ENCODE measurements at places on chromosomes 12 and 14. TPM values are rescaled to one million over a fixed set of nuclear protein-coding genes. Genes with fewer than 3 reads are reported as not detected.

Gene LRIG3
- 4.8 TPM for total RNA-seq

Gene TPH2
- not detected for total RNA-seq

Gene ACOT6
- not detected for total RNA-seq

Gene MYF6
- total RNA-seq, result not detected

Data from A549 treated with dexamethasone at 1 μM for 4 hours (cell line).